Activated CD8-positive, alpha-beta memory T cell treated with anti-CD3 and anti-CD28 coated beads for 1 hour (primary cell): ENCODE measurements at places on chromosomes 7 and 10.

GRCh38 chr7:37117292-37117691, 331.4 kb downstream of the ELMO1 start:
- DNase-seq, result no peak

DNA sequence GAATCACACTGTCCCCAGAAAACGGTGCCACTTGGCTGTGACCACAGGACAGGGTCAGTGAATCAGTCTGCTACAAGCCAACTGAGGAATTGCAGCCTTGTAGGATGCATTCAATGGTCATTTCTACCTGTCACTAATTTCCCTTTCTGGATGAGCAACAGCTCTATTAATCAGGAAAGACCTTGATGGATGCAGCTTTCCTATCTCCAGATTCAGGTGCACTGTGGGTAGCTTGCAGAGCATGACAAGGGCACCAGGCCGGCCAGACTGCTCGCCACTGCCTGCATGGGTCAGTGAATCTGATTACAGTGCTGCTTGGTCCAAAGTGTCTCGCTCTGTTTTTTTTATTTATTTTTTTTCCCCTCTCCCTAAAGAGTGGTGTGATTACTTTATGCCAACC, 506.8 kb upstream of the AUTS2 start:
- no peak for DNase-seq

GRCh38 chr10:33841678-33842077, 507.2 kb upstream of the NRP1 start:
- DNase-seq, result no peak

DNA sequence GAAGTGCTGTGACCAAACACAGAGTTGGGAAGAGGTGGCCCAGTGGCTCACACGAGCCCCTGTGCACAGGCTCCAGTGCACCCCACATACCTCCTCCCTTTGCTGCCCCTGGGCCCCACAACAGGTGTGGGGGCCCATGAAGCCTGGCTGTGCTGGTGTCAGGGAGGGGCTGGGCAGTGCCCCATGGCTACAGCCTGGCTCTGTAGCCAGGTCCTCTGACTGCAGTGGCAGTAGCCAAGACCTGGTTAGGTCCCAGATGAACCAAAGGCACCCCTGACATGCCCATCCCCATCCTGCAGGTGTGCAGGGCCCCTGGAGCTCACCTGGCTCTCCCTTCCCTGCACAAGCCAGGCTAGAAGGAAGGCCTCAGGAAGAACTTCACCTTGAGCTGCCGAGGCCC, 176.3 kb downstream of the GRID1 start:
- DNase-seq, result no peak

- DNase-seq, result no peak
These were observed 42.1 kb upstream of the PLXNA4 start for GRCh38 chr7:132618271-132618955.

DNA sequence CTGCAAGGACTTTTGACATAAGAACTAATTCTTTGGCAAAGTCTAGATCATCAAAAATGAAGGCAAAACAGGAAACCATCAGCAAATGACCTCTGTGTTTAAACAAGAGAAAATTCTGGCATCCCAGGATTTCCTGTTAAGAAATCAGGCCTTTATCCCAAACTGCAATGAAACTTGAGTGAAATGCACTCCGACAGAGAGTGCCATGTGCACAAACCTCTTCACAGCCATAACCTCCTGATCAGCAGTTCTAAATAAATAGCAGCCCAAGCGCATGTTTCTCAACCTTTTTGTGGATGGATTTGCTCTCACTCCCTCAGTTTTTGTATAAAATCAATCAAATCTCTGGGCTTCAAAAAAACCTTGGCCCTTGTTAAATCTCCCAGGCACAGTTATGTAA, 107.7 kb upstream of the EEPD1 start:
- no peak for DNase-seq

DNA sequence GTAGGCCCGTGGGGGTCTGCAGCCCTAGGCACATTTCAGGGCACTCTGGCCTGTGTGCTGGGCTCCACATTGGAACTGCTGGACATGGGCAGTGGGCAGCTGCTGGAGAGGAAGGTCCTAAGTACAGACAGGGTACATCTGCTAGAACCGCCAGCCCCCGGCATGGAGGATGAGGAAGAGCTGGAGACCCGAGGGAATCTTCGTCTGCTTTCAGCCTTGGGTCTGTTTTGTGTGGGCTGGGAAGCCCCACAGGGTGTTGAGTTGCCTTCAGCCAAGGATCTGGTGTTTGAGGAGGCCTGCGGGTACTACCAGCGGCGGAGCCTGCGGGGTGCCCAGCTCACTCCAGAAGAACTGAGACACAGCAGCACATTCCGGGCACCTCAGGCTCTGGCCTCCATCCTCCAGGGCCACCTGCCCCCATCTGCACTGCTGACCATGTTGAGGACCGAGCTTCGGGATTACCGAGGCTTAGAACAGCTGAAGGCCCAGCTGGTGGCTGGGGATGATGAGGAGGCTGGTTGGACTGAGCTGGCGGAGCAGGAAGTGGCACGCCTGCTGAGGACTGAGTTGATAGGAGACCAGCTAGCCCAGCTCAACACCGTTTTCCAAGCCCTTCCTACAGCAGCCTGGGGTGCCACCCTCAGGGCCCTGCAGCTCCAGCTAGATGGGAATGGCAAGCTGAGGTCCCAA, 1.4 kb downstream of the HPS6 start:
- DNase-seq, result no peak

- DNase-seq, result no peak
These were observed 97.9 kb downstream of the MTPN start for GRCh38 chr7:135879233-135879632.

GRCh38 chr10:97159646-97160305, 26.0 kb downstream of the SLIT1 start:
- DNase-seq, result no peak

DNA sequence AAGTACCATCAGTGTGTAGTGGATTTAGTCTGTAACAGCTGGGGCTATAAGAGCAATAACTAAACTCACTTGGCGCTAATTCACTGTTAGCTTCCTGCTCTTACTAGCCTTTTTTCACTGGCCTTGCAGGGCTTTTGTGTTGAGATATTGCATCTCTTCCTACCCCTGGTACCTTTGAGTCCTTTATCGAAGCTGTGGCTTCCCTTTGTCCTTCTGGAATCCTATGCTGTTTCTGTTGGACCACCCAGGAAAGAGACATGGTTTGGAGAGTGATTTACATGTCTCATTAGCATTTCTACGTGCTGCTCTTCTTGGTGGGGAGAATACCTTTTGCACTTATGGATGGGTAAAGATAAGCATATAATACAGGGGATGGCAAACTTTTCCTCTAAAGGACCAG, 103.8 kb downstream of the MLLT10 start:
- DNase-seq, result no peak

GRCh38 chr10:110488332-110488681, 9.4 kb upstream of the DUSP5 start:
- DNase-seq, result no peak

GRCh38 chr7:124429923-124430322, 335.7 kb downstream of the GPR37 start:
- DNase-seq, result no peak

GRCh38 chr10:59633063-59633462, 76.6 kb downstream of the SLC16A9 start:
- no peak for DNase-seq

- no peak for DNase-seq
These were observed 122.2 kb upstream of the AMPH start for GRCh38 chr7:38753347-38753746.

GRCh38 chr7:29196191-29196590, 1.6 kb downstream of the CHN2 start:
- DNase-seq, result no peak

- no peak for DNase-seq
These were observed 137.8 kb upstream of the CNTNAP2 start for GRCh38 chr7:145978769-145979168.

GRCh38 chr10:69419096-69419743, 2.5 kb upstream of the TACR2 start:
- no peak for DNase-seq

DNA sequence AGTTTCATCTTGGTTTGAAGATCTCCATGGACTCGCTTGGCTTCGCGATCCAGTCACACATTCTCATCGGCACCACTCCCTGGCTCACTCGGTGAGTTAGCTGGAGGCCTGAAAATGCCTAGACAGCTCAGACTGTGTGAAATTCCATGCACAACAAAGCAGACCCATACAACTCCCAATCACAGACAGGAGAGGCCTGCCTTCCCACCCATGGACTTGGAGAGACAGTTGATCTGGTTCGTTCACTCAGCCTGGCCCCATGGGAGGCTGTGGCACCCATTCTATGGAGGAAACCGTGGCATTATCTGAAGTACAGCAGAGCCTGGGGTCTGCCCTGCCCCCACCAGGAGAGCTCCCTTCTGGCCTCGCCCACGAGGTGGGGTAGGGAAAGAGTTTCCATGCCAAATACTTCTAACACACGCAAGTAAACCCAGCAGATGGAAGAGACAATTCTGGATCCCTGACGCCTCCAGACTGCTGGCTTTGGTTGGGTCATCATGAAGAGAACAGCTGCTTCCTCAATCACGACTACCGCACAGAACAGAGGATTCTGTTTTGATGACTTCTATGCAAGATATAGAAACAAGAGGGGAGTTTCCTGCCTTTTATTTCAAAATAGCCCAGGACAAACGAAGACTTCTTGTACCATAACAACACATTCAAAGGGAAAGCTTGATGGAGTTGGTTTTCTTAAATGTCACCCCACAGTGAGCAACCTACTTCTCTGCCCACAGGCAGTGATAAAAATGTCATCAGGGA, 15.9 kb downstream of the FAM53B start:
- no peak for DNase-seq

- peak; percentile 41 for DNase-seq
These were observed 809 bp downstream of the C10orf143 start for GRCh38 chr10:130109796-130110245.

DNA sequence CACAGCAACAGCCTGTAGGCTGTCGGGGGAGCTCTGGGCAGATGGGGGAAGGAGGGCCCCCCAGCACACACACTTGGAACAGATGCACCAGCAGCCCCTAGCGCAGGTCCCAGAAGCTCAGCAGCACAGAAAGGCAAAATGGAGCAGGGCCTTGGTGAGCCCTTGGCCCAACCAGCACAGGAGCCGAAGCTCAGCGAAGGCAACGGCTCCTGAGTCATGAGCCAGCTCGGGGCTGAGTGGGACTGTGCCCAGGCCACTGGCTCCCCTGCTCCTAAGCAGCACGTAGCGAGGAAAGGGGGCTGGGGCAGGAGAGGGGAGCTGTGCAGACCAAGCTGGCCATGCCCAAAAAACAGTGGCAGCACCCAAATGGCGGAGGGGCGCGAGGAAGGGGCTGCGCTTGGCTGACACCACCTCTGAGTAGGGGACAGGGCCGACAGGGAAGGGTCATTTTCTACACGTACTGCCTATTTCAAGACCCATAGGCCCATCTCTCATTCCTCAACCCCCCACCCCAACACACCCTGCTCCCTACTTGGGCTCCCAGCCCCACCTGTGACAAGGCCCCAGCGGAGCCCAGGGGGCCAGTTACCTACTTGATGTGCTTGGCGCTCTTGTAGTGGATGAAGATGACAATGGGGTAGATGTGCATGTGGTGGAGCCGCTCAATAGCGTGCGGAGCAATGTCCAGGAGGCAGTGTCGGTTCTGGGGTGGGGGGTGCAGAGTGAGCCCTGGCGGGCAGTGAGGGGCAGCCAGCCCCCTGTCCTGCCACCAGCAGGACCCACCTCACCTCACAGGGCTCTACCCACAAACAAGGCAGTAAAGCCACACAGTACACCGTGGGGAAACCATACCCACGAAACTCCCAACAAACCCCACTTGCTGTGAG, 132.1 kb downstream of the DLG5 start:
- no peak for DNase-seq

DNA sequence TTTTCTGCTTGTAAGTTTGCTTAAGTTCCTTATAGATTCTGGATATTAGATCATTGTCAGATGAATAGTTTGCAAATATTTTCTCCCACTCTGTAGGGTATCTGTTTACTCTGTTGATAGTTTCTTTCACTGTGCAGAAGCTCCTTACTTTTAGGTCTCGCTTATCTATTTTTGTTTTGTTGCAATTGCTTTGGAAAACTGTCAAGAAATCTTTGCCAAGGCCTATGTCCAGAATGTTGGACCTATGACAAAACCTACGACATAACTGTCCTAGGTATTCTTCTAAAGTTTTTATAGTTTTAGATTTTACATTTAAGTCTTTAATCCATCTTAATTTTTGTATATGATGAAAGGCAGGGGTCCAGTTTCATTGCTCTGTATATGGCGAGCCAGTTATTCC, 27.4 kb downstream of the COA1 start:
- no peak for DNase-seq

DNA sequence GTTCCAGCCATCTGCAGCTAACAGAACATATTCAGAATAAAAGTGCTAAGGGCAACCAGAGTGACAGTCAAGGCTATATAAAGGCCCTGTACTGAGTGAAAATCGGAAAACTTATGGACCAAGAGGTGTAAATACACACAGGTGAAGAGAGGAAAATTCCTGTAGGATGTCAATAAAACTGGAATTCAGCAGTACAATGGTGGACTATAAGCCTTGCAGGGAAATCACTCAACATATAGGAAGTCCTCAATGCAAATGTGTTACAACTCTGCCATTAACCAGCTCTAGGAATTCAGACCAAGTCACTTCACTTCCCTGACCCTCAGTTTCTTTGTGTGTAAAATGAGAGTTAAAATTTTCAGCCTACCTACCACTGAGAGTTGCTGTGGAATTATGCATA, 7.7 kb downstream of the USP6NL start:
- DNase-seq, result no peak

DNA sequence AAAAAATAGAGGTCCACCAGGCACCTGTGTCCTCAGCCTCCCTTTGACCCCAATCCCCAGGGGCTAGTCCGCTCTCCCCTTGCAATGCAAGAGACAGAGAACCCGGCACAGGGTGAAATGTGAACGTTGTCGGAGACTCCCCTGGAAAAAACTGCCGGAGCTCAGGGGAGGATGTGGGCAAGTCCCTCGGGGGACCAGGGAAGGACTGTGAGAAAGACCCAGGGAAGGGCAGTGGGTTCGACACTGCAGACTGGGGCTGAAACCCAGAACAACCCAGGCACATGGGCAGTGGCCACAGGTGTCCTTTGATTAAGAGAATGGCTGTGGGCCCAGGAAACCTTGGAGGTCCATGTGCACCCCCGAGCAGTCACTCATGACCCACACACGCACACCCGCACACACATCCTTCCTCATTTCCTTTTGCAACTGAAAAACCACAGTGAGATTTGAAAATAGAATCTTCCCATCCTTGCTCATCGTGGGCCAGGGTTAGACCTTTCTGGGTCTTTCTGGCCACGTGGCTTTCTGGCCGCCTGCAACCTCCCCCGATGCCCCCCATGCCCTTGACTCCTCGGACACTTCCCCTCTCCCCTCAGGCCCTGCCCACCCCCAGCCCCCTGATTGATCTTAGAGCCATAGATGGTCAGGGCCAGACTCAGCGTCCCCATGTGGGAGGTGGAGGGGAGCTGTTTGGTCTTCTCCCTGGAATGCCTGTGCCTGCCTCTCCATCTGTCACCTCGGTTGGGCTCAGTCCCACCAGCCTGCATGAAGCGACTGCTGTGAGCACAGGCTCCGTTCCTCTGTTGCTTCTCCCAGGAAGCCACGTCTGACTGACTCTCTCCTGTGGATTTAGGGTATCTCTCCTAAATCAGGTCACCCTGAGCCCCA, 7.9 kb downstream of the LAT2 start:
- DNase-seq, result no peak
